ENCODE measurements at places on chromosomes 6 and 20. TPM values are rescaled to one million over a fixed set of nuclear protein-coding genes. Genes with fewer than 3 reads are reported as not detected.

TRAPPC3L gene
- total RNA-seq: 0.38 TPM

ZNF334 gene
- 34.7 TPM for total RNA-seq

SCUBE3 gene
- total RNA-seq: 10.0 TPM

LCA5 gene
- 34.3 TPM for total RNA-seq

LHFPL5 gene
- total RNA-seq: 0.27 TPM

NELFCD gene
- total RNA-seq: 69.7 TPM

OR2H1 gene
- total RNA-seq: not detected

GPX6 gene
- not detected for total RNA-seq

TPMT gene
- 14.4 TPM for total RNA-seq

RARS2 gene
- total RNA-seq: 58.4 TPM

GHRH gene
- not detected for total RNA-seq

TFAP2B gene
- 17.0 TPM for total RNA-seq

PDYN gene
- not detected for total RNA-seq

ZNF341 gene
- total RNA-seq: 2.2 TPM

IYD gene
- not detected for total RNA-seq

KIFC1 gene
- total RNA-seq: 13.2 TPM

HEY2 gene
- 6.6 TPM for total RNA-seq

All from camera-type eye (tissue), 1 donor.